ENCODE measurements at places on chromosomes 12 and 14.

- H3K27me3 ChIP-seq, result no peaks in the 10 kb centered on the region
- H3K4me3 ChIP-seq, result no peak overlapping the region
- H3K27ac ChIP-seq, result no peak overlapping the region
- peaks cover 23% of the 10 kb centered on the region for H3K36me3 ChIP-seq
- ATAC-seq, result no peak
Observed at GRCh38 chr14:53062856-53063255, 90.3 kb downstream of the DDHD1 start.

- no peak overlapping the region for H3K27ac ChIP-seq
- no peaks in the 10 kb centered on the region for H3K4me1 ChIP-seq
- ATAC-seq, result no peak
- no peak overlapping the region for H3K4me3 ChIP-seq
Observed at GRCh38 chr12:117847371-117847770, 121.4 kb downstream of the KSR2 start.

GRCh38 chr12:62766496-62766895 is 168.5 kb downstream of the PPM1H start:
- no peaks in the 10 kb centered on the region for H3K36me3 ChIP-seq
- peaks cover 23% of the 10 kb centered on the region for H3K27me3 ChIP-seq
- no peaks in the 10 kb centered on the region for H3K4me1 ChIP-seq
- no peak overlapping the region for H3K4me3 ChIP-seq
- H3K27ac ChIP-seq, result no peak overlapping the region

DNA sequence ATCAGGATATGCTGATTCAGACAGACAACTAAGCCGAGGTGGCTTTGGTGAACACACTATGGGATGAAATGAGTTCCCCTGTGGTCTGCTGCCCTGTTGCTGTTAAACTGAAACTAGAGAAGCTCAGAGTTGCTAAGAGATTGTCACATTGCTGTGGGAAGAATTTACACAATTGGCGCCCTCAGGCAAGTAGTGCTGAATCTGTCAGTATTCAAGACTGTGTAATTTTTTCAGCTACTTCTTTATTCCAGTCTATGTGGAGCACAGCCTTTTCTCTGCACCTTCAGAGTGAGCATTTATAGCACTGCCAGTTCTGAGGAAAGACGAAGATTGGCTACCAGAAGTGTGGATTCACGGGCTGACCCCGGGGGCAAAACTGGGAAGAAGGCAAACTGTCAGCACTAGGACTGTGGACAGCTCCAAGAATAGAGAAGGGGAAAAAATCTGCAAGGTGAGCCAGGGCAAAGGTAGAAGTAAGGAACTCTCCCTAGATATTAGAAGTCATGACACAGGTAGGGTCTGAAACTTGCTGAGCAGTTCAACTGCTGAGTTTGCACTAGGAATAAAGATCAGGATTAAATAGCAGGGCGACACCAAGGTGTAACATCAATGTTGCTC is 218.8 kb upstream of the TMPO start:
- no peaks in the 10 kb centered on the region for H3K4me1 ChIP-seq
- H3K27me3 ChIP-seq, result no peaks in the 10 kb centered on the region
- no peak for ATAC-seq
- no peaks in the 10 kb centered on the region for H3K36me3 ChIP-seq

DNA sequence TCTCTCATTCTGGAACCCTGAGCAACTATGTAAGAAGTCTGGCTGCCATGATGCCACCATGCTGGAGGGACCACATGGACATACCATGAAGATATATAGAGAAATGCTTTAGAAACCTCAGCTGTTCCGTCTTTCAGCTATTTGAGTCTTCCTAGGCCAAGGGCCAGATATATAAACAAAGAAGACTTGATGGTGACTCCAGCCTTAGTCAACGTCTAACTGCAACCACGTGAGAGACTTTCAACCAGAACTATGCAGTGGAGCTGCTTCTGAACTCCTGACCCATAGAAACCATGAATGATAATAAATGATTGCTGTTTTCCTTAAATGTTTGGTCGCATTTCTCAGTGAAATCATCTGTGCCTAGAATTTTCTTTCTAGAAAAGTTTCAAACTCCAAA is 20.0 kb upstream of the KITLG start:
- H3K27ac ChIP-seq, result no peak overlapping the region
- no peaks in the 10 kb centered on the region for H3K36me3 ChIP-seq
- no peak for ATAC-seq
- H3K4me3 ChIP-seq, result no peak overlapping the region
- no peaks in the 10 kb centered on the region for H3K4me1 ChIP-seq

DNA sequence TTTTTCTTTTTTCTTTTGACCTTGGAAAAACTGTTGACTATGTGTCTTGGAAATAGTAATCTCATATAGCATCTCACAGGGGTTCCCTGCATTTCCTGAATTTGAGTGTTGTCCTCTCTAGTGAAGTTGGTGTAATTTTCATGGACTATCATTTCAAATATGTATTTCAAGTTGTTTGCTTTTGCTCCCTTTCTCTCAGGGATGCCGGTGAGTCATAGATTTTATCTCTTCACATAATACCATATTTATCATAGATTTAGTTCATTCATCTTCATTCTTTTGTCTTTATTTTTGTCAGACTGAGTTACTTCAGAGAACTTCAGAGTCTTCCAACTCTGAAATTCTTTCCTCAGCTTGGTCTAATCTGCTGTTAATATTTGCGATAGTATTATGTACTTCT is 1320.6 kb downstream of the LRFN5 start:
- no peak overlapping the region for H3K27ac ChIP-seq
- ATAC-seq, result no peak
- no peak overlapping the region for H3K4me3 ChIP-seq
- H3K36me3 ChIP-seq, result no peaks in the 10 kb centered on the region
- H3K4me1 ChIP-seq, result no peaks in the 10 kb centered on the region

DNA sequence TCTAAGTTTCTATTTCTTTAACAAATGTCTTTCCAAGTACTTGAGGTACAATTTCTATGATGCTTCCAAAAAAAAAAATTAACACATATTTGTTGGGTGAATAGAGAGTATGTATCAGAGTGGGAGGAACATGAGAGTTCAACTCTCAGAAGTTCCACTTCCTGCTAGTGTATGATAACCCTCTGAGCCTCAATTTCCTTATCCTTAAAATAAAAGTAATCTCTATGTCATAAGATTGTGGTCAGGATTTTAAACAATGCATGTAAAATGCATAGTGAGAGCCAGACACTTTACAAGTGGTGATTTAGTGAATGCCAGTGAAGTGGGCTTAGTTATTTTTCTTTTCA is 270.3 kb upstream of the AMIGO2 start:
- ATAC-seq, result peak; percentile 66
- peaks cover 43% of the 10 kb centered on the region for H3K4me1 ChIP-seq
- H3K27me3 ChIP-seq, result no peaks in the 10 kb centered on the region
- peaks cover 15% of the 10 kb centered on the region for H3K36me3 ChIP-seq

GRCh38 chr12:131892711-131893604 is 1.5 kb upstream of the ULK1 start:
- no peak overlapping the region for H3K4me3 ChIP-seq
- ATAC-seq, result no peak

DNA sequence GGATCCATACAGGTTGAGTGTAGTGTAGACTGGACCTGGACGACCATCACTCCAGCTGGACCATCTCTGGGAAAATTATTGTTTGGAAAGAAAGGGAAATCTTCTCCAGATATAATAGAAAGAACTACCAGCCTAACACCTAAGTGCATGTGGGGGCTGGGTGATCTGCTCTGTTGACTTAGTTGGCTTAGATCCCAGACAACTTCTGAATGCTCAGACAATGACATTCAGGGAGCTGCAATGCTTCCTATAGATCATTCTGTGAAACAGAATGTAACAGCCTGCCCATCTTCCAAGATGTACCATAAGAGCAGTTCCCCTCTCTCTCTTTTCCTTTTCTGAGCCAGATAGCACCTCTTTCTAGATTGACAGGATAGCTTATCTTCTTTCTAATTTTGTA is 572.8 kb upstream of the STXBP6 start:
- no peaks in the 10 kb centered on the region for H3K36me3 ChIP-seq
- no peak overlapping the region for H3K27ac ChIP-seq
- no peaks in the 10 kb centered on the region for H3K4me1 ChIP-seq

DNA sequence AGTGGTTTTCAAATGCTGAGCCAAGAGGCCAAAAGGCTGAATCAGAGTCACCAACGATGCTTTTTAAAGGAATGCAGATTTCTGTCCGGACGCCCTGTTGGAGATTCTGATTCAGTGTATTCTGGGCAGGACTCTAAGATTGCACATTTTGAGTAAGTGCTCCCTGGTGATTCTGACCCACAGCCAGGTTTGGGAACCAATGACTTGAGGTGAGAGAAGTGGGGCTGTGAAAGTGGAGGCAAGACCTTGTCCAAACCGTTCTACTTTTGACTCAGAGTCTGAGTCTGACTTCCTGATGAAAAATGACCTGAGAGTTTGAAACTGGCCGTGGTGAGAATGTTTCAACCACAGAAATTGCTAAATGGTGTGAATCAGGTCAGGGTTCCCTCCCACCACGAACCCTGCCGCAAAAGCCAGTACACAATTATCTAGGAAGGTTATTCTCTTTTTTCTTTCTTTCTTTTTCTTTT is 90.2 kb downstream of the NTN4 start:
- peaks cover 18% of the 10 kb centered on the region for H3K4me1 ChIP-seq
- H3K27ac ChIP-seq, result no peak overlapping the region
- ATAC-seq, result peak; percentile 90
- no peak overlapping the region for H3K4me3 ChIP-seq
- H3K27me3 ChIP-seq, result peaks cover 43% of the 10 kb centered on the region

DNA sequence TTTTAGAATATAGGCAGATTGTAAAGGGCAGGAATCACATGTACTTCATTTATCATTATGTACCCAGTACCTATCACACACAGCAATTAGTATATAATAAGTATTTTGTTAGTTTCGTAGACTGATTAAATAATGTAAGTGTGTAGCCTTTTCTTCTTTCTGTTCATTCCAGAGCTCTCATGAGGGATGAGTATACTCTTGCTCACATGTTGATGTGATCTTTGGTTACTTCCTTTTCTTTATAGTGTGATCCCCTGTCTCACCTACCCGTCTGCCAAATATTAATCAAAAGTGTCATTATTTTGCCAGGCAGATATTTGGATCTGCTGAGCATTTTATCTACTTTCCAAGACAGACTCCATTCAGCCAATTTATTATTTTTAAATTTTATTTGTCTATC is 156.1 kb downstream of the PCNX1 start:
- no peaks in the 10 kb centered on the region for H3K27me3 ChIP-seq
- H3K36me3 ChIP-seq, result peaks cover 88% of the 10 kb centered on the region
- H3K4me1 ChIP-seq, result no peaks in the 10 kb centered on the region
- no peak for ATAC-seq
- H3K4me3 ChIP-seq, result no peak overlapping the region
- no peak overlapping the region for H3K27ac ChIP-seq

- no peaks in the 10 kb centered on the region for H3K36me3 ChIP-seq
- H3K27ac ChIP-seq, result no peak overlapping the region
- H3K27me3 ChIP-seq, result peaks cover 24% of the 10 kb centered on the region
- ATAC-seq, result no peak
- H3K4me1 ChIP-seq, result peaks cover 4% of the 10 kb centered on the region
Observed at GRCh38 chr12:3367750-3368444, 123.1 kb upstream of the PRMT8 start.
